ENCODE measurements at places on chromosomes 6 and 20.
A peak's percentile ranks its signal among the peaks of the same experiment; 100 is the strongest.

- peak; percentile 49 for DNase-seq
Observed at GRCh38 chr20:45892049-45892825, 1.1 kb downstream of the CTSA start.

GRCh38 chr6:156658966-156659821 is 118.0 kb upstream of the ARID1B start:
- DNase-seq: peak; percentile 63

- DNase-seq: peak; percentile 93
Observed at GRCh38 chr6:21005816-21006570, 471.7 kb downstream of the CDKAL1 start.

DNA sequence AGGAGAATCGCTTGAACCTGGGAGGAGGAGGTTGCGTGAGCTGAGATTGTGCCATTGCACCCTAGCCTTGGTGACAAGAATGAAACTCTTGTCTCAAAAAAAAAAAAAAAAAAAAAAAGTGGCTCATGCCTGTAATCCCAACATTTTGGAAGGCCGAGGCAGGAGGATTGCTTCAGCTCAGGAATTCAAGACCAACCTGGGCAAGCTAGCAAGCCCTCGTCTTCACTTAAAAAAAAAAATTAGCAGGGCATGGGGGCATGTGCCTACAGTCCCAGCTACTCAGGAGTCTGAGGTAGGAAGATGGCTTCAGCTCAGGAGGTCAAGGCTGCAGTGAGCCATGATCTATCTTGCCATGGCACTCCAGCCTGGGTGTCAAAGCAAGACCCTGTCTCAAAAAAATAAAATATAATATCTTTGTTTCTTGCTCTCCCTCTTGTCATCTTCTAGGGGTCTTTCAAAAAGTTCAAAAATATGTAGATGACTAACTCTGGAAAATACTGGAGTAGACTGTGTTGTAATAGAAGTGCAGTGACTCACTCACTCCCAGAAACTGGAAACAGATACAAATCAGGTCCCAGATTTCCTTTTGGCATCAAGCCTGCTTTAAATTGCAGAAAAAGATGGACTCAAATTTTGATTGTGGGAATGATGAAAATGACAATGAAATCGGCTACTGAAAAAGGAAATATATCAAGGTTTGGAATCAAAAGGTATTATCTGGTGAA is 2.8 kb upstream of the GINM1 start:
- peak; percentile 71 for DNase-seq

DNA sequence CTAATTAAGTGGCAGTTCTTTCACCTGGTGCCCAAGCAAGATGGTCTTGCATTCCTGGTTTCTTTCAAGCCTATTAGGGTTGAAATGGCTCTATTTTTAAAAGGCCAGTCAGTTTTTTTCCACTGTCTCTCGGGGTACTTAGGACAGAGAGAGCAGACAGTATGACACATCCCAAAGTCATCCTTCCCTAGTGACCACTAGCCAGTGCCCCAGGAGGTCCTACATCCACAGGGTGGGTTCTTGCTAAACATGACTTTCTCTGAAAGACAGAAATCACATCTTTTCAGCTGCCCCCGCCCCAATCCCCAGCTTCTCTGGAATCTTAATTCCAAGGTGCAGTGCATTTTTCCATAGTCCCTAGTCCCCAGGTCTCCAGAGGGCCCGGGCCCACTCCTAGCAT is 192.4 kb downstream of the SLC24A3 start:
- no peak for DNase-seq

DNA sequence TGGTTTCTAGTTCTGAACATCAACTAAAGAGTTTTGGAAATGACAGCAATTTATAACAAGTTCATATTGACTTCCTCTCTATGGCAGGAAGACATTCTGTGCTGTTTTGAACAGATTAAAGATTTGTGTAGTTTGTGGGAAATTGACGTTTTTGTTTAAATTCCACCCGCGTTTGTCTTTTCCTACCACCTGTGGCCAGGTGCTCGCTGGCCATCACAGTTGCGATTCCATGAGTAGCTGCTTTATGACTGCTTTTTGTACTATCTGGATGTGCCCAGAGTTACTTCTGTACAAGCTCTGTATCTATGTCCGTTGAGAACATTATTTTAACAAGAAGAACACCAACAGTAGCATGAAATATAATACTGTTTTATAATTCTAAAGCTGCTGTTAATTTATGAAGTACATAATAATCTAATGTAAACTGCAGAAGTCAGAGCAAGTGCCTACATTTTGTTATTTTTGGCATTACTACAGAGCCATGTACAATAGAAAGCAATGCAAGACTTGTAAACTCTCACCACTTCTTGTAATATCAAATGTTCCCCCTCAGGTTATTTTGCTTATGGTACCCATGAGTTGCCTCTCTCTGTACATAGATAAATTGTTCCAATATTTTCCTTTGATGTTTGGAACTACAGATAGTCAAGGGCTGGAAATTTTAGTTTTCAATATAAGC is 33.5 kb downstream of the ZBTB2 start:
- no peak for DNase-seq

DNA sequence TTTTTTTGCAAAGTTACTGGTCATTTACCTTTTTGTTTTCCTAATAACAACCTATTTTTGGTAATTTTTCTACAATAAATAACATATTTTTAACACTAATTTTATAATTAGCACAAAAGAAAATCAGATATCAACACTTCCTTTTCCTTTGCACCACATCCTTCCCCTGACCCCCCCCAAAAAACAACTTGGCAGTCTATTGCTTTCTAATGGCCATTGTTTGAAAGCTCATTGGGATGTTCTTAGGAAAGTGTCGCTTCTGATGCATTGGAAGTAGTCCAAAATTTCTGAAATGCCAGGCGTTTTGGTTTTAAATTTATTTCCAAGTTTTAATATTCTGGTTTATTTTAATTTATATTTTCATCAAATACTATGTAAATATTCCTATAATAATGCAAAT is 407.8 kb downstream of the EYS start:
- DNase-seq: no peak

- DNase-seq: no peak
Observed at GRCh38 chr6:71481011-71481410, 192.4 kb downstream of the OGFRL1 start.

DNA sequence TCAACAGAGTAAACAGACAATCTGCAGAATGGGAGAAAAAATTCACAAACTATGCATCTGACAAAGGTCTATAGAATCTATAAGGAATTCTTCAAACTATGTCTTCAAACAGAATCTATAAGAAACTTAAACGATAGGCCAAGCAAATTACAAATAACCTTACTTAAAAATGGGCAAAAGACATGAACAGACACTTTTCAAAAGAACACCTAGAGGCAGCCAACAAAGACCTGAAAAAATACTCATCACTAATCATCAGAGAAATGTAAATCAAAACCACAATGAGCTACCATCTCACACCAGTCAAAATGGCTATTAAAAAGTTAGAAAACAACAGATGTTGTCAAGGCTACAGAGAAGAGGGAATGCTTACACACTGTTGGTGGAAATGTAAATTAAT is 81.3 kb downstream of the ID4 start:
- DNase-seq: no peak

DNA sequence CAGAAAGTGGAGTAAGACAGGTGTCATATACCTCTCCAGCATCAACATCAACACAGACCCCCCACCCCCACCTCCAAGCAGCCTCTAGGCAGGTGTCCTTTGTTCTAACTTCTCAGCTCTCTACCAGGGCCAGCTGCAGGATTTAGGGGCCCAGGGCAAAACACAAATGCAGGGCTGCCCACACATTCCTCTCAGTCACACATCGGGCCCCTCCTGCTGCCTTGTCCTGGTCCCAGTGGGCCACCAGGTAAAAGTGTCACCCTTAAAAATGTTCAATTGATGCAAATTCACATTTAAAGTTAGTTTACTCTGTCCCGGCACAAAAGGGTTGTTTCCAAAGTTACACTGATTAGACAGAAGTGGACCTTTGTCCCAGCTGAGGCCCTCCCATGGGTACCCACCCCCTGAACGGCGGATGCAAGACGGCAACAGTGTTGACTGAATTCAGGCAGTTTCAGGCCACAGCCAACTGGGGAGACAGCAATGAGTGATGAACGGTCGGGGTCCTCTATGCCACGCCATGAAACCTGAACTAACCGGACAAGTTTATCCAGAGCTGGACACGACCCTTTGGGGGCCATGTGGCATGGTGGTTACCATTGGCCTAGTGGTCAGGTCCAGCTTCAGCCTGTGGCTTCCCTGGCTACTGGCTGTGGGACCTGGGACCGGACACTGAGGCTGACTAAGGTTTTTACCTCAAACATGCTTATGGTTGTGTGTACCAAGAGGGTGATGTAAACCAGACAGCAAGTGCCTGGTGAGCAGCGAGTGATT is 52.2 kb upstream of the UNC93A start:
- no peak for DNase-seq

DNA sequence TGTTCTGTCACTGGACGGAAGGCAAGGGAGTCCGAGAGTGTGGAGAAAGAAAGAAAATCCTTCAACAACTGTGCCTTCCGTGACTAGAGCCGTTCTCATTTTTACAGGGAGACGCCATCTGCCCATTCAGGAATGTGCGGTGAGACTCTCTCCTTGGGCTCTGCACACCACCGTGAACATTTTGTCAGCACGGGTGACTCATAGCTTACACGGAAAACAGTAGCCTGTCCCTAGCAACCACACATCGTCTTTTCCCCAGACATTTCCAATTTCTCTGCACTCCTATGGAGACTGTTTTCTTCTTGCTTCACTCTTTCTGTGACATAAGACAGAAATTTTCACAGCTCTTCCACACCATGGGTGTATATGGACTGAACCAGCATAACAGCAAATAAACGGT is 55.1 kb downstream of the TBXT start:
- DNase-seq: peak; percentile 68

DNA sequence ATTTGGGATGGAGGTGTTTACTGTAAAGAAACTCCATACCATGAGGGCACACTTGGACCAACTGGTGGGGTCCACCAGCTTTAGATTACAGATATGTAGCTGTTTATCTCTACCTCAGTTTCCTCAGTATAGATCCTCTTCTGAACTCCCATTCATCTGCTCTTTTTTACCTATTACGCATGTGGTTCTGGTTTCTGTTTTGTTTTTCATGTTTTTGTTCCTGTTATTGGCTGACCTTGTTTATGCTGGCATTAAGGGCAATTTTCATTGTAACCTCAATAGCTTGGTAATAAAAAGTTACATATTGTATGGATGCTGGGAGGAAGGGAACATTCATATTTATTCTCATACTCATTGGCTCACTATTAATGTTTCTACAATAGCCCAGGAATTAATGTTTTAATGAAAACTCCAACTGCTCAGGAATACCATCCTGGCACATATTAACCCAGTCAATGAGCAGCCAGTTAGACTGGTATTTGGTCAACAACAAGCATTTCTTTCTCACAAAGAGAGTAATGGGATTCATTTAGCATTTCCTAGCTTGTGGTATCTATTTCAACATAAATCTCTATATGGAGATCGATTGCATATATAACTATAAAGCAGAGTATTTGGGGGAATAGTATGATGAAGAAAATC is 83.8 kb upstream of the FAM184A start:
- DNase-seq: no peak

DNA sequence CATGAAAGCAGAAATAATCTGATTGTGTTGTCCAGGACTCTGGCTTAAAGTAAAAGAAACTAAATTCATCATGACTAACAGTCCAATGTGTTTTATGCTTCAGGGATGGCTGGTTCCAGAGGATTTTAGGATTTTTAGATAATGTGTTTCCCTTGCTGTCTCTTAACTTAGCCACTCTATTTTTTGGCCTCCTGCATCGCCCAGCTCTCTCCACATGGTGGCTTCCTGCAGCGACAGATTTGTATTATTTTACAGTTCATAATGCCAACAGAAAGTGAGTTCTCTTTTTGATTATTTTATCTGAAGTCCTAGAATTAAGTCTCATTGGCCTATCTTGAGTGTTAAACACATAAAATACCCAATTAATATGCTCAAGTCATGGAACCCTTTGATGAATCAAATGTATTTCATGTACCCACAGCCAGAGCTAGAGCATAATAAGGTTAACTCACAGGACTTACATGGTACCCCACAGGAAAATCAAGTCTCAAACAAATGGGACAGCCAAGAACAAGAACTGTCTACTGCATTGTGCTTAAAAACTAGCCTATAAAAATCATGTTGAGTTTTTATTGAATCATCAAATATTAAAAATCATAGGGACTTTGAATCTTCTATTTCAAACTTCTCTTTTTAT is 582.5 kb downstream of the DOK5 start:
- no peak for DNase-seq

DNA sequence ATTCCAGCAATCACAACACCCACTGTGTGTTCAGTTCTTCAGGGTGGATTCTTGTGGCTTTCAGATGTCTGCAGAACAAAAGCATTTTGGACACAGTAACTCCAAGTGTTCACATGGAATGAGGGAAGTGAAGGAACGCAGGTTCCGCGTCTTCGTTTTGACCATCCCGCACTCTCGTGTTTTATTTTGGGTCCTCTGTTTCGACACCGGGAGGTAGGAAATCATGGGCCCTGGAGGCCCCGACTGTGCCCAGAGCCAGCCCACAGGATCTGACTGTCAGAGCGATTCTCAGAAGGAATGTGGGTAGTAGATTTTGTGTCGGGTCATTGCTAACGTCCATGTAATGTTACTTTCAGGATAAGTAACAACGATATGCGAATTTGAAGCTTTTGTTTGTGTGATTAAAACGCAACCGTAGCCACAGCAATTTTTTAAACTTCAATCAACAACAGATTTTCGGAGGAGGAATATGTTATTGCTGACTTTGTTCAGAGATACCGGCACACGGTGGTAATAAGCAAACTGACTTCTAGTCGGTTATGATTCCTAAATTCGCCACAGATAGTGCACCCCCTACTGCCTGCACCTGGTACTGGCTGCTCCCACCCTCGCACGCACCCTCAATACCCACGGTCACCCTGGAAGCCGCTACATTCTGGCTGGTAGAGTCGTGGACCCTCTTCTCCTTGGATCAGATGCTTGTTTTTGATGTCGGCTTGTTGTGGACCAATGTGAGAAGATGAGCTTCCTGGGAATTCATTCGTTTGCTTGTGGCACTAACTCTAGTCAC is 10.5 kb downstream of the NPEPL1 start:
- DNase-seq: no peak

- DNase-seq: peak; percentile 41
Observed at GRCh38 chr6:87118054-87118453, 23.1 kb upstream of the CGA start.

DNA sequence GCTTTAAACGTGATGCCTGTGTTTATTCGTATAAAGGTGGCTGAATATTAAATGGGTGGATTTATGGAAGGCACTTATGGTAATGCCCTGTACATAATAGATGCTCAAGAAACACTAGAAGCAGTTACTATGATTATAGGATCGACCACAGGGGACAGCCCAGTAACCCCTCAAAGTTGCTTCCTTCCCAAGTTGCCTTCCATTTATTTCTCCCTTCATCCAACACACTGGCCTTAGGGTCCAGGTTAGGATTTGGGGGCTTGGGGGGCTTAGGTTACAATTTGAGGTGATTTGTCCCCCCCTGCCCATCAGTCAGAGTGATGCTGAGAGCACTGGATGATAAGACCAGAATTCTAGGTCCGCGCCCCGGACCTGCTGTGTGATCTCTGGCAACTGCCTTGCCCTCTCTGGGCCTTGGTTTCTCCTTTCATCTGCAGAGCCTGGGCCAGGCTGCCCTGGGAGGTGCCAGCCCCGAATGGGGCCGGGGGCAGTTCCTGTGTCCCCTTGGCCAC is 101.5 kb downstream of the CEBPB start:
- no peak for DNase-seq
